ENCODE measurements at places on chromosomes 7 and 10. TPM values are rescaled to one million over a fixed set of nuclear protein-coding genes. Genes with fewer than 3 reads are reported as not detected.

DNA sequence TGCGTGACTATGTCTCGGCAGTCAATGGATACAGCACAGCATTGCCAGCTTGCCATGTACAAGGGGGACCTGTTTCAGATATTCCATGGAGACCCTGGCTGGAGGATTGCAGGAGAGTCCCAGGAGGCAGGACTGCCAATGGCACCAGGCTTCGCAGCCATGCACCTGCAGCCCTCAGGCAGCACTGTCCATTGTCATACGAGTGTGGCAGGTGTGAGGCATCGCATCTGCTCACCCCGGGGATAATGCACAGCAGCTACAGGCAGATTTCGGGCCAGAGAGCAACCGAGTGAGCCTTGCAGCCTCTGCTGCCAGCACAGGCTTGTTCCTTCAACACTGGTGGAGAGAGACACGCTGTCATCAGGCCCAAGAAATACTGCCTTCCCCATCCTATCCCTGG, 415.1 kb downstream of the PAXIP1 start:
- no peaks in the 10 kb centered on the region for H3K36me3 ChIP-seq
- no peak for DNase-seq
- no peaks in the 10 kb centered on the region for H3K4me1 ChIP-seq
- no peak overlapping the region for H3K4me3 ChIP-seq
- H3K27me3 ChIP-seq, result no peaks in the 10 kb centered on the region

DNA sequence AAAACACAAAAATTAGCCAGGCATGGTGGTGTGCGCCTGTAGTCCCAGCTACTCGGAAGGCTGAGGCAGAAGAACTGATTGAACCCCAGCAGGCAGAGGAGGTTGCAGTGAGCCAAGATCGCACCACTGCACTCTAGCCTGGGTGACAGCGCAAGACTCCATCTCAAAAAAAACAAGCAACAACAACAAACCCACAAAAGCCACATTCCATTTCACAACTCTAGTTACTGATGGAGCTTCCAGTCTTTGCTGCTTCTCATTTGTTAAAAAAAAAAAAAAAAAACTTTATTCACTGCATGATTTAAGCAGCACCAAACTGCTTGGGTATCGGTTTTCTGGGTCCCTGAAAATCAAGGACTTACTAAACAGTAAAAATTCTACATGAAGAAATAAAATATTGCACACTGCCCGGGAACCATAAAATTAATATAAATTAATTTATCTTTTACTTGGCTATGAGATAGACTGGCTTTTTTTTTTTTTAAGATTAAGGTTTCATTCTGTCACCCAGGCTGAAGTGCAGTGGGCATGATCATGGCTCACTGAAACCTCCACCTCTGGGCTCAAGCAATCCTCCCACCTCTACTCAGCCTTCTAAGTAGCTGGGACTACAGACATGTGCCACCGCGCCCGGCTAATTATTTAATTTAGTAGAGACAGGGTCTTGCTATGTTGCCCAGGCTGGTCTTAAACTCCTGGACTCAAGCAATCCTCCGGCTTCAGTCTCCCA, 42.0 kb downstream of the SRPK2 start:
- peak overlapping the region; percentile 91 for H3K27ac ChIP-seq
- peaks cover 65% of the 10 kb centered on the region for H3K4me1 ChIP-seq
- peak; percentile 61 for DNase-seq
- H3K4me3 ChIP-seq, result peak overlapping the region; percentile 40
- no peaks in the 10 kb centered on the region for H3K36me3 ChIP-seq

Gene GRID1
- not detected for total RNA-seq

GRCh38 chr10:113097036-113097435, 147.0 kb downstream of the TCF7L2 start:
- H3K27ac ChIP-seq, result no peak overlapping the region
- no peak overlapping the region for H3K4me3 ChIP-seq
- H3K4me1 ChIP-seq, result peaks cover 14% of the 10 kb centered on the region
- no peaks in the 10 kb centered on the region for H3K36me3 ChIP-seq
- H3K27me3 ChIP-seq, result peaks cover 11% of the 10 kb centered on the region

GRCh38 chr10:89555688-89556445, 20.5 kb upstream of the SLC16A12 start:
- H3K27me3 ChIP-seq, result peaks cover 3% of the 10 kb centered on the region
- no peak for DNase-seq
- H3K27ac ChIP-seq, result no peak overlapping the region
- H3K36me3 ChIP-seq, result no peaks in the 10 kb centered on the region

- no peaks in the 10 kb centered on the region for H3K36me3 ChIP-seq
- H3K4me1 ChIP-seq, result no peaks in the 10 kb centered on the region
- DNase-seq, result no peak
- no peak overlapping the region for H3K4me3 ChIP-seq
- H3K27ac ChIP-seq, result no peak overlapping the region
- H3K27me3 ChIP-seq, result no peaks in the 10 kb centered on the region
These were observed 245.0 kb downstream of the MGMT start for GRCh38 chr10:129712000-129712399.

- DNase-seq, result peak; percentile 26
- H3K4me3 ChIP-seq, result peak overlapping the region; percentile 92
- peaks cover 44% of the 10 kb centered on the region for H3K4me1 ChIP-seq
- H3K27me3 ChIP-seq, result no peaks in the 10 kb centered on the region
- peak overlapping the region; percentile 94 for H3K27ac ChIP-seq
These were observed 739 bp downstream of the CASP7 start for GRCh38 chr10:113680190-113681111.

GRCh38 chr7:102973096-102973802, 60.4 kb downstream of the LRRC17 start:
- H3K36me3 ChIP-seq, result no peaks in the 10 kb centered on the region
- no peak overlapping the region for H3K27ac ChIP-seq
- DNase-seq, result no peak
- no peaks in the 10 kb centered on the region for H3K4me1 ChIP-seq

DNA sequence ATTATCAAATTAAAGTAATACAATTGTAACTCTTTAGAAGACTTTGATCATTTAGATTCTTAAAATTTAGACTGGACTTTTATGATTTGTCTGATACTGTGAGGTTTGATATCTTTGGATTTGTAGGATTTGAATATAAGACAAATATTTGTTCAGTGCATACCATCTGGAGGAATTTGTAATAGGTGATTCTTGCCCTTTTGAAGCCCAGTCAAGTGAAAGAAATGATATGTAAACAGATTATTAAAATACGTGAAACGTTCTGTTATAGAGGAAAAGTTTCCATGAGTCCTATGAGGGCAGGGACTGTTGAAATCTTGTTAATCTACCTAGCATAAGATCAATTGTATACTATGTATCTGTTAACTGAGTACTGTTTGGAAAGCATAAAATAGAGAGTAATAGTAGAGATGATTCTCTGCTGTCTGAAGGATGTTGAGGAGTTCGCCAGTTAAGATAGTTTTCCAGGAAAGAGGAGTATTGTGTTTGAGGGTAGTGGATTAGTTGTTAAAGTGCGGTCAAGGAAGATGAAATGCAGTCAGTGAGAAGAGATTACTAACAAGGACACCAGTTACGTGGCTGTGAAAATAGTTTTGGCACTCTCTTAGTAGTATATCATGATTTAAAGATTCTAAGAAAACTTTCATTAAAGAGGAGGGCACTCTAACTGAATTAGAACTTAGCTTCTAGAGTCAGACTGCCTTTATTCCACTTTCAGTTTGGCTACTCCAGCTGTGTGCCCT, 14.4 kb downstream of the PDCD4 start:
- H3K4me1 ChIP-seq, result peaks cover 34% of the 10 kb centered on the region
- no peak for DNase-seq
- peaks cover 56% of the 10 kb centered on the region for H3K36me3 ChIP-seq
- no peak overlapping the region for H3K4me3 ChIP-seq
- H3K27ac ChIP-seq, result no peak overlapping the region

GRCh38 chr7:158527915-158528502, 59.6 kb downstream of the PTPRN2 start:
- no peaks in the 10 kb centered on the region for H3K4me1 ChIP-seq
- no peak overlapping the region for H3K27ac ChIP-seq
- DNase-seq, result no peak
- no peaks in the 10 kb centered on the region for H3K27me3 ChIP-seq
- H3K36me3 ChIP-seq, result no peaks in the 10 kb centered on the region

- peaks cover 12% of the 10 kb centered on the region for H3K27me3 ChIP-seq
- H3K27ac ChIP-seq, result peak within 1 kb of the TSS; percentile 97
- peak within 1 kb of the TSS; percentile 100 for H3K4me3 ChIP-seq
- peaks cover 38% of the 10 kb centered on the region for H3K36me3 ChIP-seq
- H3K4me1 ChIP-seq, result peaks cover 59% of the 10 kb centered on the region
These were observed at the start of gene NPM3 for GRCh38 chr10:101782811-101783735. Gene NPM3 (minus strand): TSS chr10:101783446. CDS start chr10:101783390, 56 bp downstream.

DNA sequence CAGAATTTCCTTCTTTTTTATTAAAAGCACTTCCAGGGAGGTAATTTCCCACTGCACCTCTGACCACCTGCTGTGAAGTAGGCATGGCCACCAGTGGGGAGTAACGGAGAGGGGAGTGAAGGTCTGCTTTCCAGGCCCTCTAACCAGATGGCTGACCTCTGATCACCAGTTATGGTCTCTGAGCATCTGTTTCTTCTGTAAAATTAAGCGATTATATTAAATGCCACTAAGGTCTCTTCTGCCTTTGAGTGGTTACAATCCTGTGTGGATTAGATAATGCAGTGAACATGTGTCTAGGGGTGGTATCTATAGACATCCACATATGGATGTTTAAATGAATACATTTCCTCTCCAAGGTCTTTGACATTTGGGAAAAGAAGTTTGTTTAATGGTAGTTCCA, 199.6 kb downstream of the HERPUD2 start:
- no peak for DNase-seq
- no peak overlapping the region for H3K4me3 ChIP-seq
- peaks cover 3% of the 10 kb centered on the region for H3K4me1 ChIP-seq
- no peak overlapping the region for H3K27ac ChIP-seq
- H3K27me3 ChIP-seq, result peaks cover 14% of the 10 kb centered on the region

Gene PRF1
- total RNA-seq, result 99.9 TPM

Gene EGR2
- total RNA-seq, result 0.92 TPM

DNA sequence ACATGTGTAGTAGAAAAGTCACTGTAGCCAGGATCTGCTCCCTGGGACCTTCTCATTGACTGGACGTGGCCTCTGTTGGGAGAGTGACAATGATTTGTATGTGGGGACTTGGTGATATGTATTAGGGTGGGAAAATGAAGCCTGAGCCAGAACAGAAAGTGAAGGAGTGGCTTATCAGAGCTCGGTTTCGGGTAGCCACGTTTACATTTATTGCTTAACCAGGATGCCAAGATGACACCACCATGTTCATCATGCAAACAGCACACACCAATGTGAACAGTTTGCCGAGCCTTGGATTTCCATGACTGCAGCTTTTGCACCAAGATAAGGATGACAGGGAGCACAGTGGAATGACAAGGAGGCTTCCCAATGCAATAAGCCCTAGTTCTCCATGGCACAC, 112.8 kb upstream of the STK17A start:
- no peaks in the 10 kb centered on the region for H3K36me3 ChIP-seq
- DNase-seq, result no peak
- peaks cover 5% of the 10 kb centered on the region for H3K27me3 ChIP-seq

- H3K4me1 ChIP-seq, result no peaks in the 10 kb centered on the region
- H3K36me3 ChIP-seq, result no peaks in the 10 kb centered on the region
- H3K27me3 ChIP-seq, result peaks cover 4% of the 10 kb centered on the region
- DNase-seq, result no peak
- H3K4me3 ChIP-seq, result no peak overlapping the region
These were observed 29.1 kb downstream of the TFPI2 start for GRCh38 chr7:93861325-93861949.

Gene MICU1
- 28.7 TPM for total RNA-seq

DNA sequence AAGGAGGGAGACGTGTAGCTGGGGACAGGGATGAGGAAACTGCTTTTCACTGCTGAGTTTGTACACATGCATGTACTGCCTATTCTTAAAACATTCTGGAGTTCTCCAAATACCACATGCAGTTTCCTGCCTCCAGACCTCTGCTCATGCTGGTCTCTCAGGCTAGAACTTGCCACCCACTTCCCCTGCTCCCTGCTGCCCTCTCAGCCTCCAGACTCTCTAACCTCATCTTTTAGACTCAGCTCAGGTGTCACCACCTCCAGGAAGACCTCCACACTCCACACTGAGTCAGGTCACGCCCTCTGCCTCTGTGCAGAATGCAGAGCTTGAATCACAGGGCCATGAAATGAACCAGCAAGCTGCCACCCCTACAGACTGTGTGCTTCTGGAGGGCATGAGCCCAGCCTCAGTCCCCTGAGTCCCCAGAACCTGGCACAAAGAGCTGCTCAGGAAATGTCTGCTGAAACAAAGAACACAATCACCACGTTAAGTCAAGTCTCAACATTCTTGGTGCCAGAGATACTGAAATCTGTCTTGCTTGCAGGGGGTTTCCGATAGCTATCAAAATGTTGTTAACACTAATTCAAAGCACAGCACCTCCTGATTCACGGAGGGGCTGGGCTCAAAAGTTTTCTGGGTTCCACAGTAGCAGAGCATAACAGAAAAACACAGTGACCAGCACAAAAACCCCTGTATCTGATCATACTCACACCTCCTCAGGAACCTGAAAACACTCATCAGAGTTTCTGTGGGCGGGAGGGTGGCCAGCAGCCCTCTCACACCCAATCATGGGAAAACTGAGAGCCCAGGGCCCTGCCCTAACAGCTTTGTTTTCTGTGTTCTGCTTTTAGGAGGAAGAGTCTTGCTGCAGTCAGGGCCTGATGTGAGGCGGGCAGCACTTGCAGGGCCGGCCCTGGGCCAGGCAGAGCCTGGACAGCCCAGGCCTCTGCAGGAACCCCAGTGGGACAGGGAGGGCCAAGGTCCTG, 21.1 kb downstream of the FAM53B start:
- no peaks in the 10 kb centered on the region for H3K27me3 ChIP-seq
- peaks cover 84% of the 10 kb centered on the region for H3K4me1 ChIP-seq
- peak overlapping the region; percentile 86 for H3K27ac ChIP-seq
- peak overlapping the region; percentile 1 for H3K4me3 ChIP-seq

Gene TMEM72
- total RNA-seq, result not detected

- no peak overlapping the region for H3K4me3 ChIP-seq
- H3K36me3 ChIP-seq, result no peaks in the 10 kb centered on the region
- no peaks in the 10 kb centered on the region for H3K4me1 ChIP-seq
- no peaks in the 10 kb centered on the region for H3K27me3 ChIP-seq
- H3K27ac ChIP-seq, result no peak overlapping the region
These were observed 43.8 kb upstream of the SEC61G start for GRCh38 chr7:54802841-54803240.

Gene GRID2IP
- 0.07 TPM for total RNA-seq

- H3K36me3 ChIP-seq, result no peaks in the 10 kb centered on the region
- no peak for DNase-seq
- no peaks in the 10 kb centered on the region for H3K27me3 ChIP-seq
- H3K27ac ChIP-seq, result no peak overlapping the region
- H3K4me3 ChIP-seq, result no peak overlapping the region
- peaks cover 5% of the 10 kb centered on the region for H3K4me1 ChIP-seq
These were observed 181.4 kb downstream of the AKR1D1 start for GRCh38 chr7:138257459-138258196.

DNA sequence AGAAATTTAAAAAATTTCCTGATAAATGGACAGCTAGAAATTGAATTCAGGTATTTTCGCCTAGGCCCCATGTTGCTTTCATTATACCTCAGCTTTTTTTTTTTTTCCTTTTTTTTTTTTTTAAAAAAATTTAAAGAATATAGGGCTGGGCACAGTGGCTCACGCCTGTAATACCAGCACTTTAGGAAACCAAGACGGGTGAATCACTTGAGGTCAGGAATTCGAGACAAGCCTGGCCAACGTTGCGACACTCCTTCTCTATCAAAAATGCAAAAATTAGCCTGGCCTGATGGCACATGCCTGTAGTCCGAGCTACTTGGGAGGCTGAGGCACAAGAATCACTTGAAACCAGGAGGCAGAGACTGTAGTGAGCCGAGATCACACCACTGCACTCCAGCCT, 334.0 kb downstream of the SORCS1 start:
- no peaks in the 10 kb centered on the region for H3K36me3 ChIP-seq
- no peak for DNase-seq
- H3K27ac ChIP-seq, result no peak overlapping the region
- no peaks in the 10 kb centered on the region for H3K27me3 ChIP-seq
- H3K4me1 ChIP-seq, result no peaks in the 10 kb centered on the region

GRCh38 chr7:37359662-37360444, 88.8 kb downstream of the ELMO1 start:
- H3K4me1 ChIP-seq, result peaks cover 72% of the 10 kb centered on the region
- no peaks in the 10 kb centered on the region for H3K27me3 ChIP-seq
- H3K27ac ChIP-seq, result peak overlapping the region; percentile 72
- peak overlapping the region; percentile 8 for H3K4me3 ChIP-seq
- H3K36me3 ChIP-seq, result peaks cover 24% of the 10 kb centered on the region

Gene ACHE
- total RNA-seq, result not detected
